LHCN-M2 (cell line): ENCODE measurements at places on chromosomes 5 and 9. TPM values are rescaled to one million over a fixed set of nuclear protein-coding genes. Genes with fewer than 3 reads are reported as not detected.

DNA sequence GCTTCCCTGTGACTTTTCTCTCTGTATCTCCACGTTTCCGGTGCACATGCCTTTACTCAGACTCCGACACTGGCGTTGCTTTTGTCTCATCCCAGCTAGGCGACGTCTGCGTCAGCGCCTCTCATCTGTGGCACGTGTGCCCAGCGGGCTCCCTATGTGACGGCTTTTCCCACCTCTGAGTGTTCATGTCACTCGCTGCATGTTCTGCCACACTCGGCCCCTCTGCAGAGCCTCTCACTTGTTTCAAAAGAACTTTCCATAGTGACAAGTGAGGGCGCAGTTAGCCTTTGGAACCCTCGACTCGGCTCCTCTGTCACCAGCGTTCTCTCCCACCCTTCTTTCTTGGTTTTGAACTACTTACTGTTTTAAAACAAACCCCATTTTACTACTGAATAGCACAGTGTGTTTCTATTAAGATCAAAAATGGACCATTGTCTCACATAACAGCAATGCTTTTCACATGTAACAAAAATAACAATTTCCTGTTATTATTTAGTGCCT lies 113.4 kb upstream of the CACNA1B start:
- DNase-seq = no peak

The HSPA9 gene
- total RNA-seq = 424 and 464 TPM in 2 replicates

- peak; percentile 93 for DNase-seq
Measured at GRCh38 chr9:136109351-136110081, 9.2 kb downstream of the TMEM250 start.

DNA sequence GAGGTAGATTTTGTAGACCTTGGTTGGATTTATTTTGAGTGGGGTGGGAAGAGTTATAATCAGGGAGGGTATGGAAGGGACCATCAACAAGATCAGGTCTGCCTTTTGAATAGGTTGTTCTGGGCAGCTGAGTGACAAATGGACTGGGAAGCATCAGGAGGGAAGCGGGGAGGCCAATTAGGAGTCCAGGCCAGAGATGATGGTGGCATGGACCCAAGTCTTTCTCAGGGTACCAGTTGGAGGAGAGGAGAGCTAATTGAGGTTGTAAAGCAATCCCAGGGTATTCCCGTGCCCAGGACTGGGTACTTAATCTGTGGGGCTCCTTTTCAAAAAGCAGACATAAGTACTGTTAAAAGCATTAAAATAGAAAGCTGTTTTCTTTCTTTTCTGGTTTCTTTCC lies 88.9 kb downstream of the ARHGAP26 start:
- DNase-seq = no peak

GRCh38 chr5:51273021-51273420 lies 110.2 kb upstream of the ISL1 start:
- no peak for DNase-seq

The MAST4 gene
- 8.8 and 10.7 TPM in 2 replicates for total RNA-seq

DNA sequence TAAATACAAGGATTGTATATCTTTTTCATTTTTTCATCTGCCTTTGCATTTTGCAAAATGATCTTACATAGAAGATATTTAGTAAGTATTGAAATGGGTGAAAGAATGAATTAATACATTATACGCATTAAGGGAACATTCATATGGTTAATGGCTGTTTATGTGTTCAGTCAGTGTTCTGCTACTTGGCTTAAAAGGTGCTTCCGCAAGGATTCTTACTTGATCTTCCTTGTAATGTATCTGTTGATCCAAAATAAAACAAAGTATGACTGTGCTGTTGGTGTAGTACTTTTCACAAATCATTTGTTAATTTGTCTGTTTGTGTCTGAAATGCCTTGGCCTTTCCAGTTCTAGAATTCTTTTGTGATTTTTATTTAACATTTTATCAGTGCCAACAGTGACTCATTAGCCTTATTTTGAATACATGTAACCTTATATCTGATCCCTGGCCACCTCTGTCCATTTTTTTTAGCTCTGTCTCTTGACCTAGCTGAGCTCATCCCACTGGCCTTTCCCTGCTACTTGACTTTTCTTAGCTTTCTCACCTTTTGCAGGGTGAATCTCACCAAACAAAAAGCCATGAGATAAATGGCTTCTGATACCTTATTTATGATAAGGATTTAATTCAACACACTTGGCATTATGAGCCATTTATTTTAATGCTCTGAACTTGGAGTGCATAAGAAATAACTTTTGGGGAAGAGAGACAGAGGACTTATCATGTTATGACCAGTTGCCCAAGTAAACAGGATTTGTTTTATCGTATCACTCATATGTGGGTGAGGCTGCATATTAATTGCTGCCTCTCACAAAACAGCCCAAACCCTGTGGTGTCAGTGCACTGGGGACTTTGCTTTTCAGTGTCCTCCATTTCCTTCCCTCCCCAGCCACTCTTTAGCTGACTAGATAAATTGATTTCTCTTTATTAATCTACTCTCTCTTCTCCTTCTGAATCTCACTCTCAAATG lies 340.3 kb downstream of the KDM4C start:
- peak; percentile 64 for DNase-seq

GRCh38 chr5:132458651-132459030 lies 31.9 kb downstream of the IRF1 start:
- DNase-seq = peak; percentile 61

DNA sequence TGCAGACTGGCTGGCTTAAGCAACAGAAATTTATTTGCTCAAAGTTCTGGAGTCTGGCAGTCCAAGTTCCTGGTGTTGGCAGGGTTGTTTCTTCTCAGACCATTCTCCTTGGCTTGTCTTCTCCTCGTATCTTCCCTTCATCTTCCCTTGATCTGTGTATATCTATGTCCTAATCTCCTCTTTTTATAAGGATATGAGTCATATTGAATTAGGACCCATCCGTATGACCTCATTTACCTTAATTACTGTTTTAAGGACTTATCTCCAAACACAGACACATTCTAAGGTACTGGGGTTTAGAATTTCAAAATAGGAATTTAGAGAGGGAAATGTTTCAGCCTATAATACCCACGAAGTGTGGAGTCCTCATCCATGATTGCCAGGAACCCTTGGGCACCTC lies 13.1 kb upstream of the LPAR1 start:
- no peak for DNase-seq

The OR4F3 gene
- total RNA-seq = not detected in 2 replicates

DNA sequence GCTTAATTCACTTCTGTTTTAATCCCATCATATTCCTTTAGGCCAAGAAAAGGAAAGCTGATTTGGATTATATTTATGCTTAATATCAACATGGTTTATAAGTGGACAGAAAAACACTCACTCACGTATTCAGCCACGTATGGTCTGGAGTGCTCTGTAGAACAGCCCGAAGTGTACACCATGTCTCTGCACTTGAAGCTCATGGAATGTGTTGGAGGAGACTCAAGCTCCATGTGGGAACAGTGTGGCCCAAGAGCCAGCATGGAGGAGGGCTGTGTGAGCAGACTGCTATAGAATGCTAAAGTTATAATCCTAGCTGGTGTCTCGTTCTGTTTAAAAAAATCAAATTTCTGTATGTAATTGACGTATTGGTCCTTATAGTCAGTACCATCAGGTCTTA lies 32.9 kb downstream of the OTULINL start:
- DNase-seq = no peak

DNA sequence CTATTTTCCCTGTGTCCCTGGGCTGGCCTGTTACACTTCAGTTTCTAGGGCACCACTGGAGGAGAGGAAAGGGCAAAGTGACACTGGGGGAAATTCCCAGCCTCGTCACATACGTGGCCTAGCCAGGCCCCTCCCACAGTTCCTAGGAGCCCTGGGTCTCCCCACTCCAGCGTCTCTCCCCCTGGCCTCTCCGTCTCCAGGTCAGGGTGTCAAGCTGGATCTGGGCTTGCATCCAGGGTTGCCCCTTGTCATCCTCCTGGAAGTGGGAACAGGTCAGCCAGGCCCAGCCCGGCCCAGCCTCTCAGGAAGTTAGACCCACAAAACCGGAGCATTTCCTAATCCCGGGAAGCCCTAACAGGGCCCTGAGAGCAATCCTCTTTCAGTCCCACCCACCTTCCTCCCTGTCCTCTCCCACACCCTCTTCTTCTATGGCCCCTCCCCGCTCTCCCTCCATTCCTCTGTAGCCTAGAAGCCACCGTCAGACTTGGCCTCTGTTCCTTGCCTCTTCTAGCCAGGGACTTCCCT lies 4.7 kb upstream of the TNIP1 start:
- peak; percentile 69 for DNase-seq

The DPYSL3 gene
- 55.9 and 66.9 TPM in 2 replicates for total RNA-seq

DNA sequence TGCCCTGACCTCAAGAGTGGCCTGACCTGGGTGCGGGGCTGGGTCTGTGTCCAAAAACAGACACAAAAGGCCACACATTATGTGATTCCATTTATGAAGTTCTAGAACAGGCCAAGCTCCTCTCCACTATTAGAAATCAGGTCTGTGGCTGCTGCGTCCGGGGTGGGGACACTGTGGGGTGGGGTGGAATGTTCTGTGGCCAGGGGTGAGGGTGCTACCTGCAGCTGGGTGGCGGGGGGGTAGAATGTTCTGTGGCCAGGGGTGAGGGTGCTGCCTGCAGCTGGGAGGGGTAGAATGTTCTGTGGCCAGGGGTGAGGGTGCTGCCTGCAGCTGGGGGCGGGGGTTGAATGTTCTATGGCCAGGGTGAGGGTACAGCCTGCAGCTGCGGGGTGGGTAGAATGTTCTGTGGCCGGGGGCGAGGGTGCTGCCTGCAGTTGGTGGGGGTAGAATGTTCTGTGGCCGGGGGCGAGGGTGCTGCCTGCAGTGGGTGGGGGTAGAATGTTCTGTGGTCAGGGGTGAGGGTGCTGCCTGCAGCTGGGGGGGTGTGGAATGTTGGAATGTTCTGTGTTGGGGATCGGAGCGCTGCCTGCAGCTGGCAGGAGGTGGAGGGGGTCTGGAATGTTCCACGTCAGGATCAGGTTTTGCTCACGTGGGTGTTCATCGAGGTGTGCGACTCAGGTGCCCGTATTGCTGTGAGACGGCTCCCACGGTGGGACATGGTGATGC lies 8.3 kb downstream of the LCN12 start:
- DNase-seq = no peak

GRCh38 chr5:8634219-8634618 lies 765.3 kb downstream of the MTRR start:
- DNase-seq = no peak

- no peak for DNase-seq
Measured at GRCh38 chr5:95843733-95844223, 21.3 kb upstream of the GLRX start.

The SPINK4 gene
- total RNA-seq = not detected in 2 replicates

The MEIKIN gene
- total RNA-seq = not detected in 2 replicates

The SPINK13 gene
- total RNA-seq = not detected in 2 replicates

The SETX gene
- 28.6 and 32.0 TPM in 2 replicates for total RNA-seq

The KIF24 gene
- 5.1 and 5.6 TPM in 2 replicates for total RNA-seq

The RAD23B gene
- total RNA-seq = 120 and 122 TPM in 2 replicates

DNA sequence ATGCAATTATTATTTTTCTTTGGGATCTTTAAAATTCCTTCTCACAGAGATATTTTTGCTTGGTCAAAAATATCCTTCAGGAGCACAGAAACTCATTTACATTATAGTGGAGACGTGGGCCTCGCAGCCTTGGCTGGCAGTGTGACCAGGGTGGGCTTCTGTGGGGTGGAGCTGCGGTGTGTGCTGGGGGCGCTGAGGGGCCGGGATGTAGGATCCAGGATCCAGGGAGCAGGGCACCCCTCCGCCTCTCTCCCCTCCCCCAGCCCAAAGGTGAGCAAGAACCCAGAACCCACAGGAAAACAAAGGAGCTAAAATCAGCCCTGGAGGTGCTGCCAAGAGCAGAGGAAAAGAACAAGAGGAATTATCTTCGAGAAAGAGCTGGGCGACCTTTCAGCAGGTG lies 79.1 kb upstream of the OLFM1 start:
- no peak for DNase-seq

The PCDHAC2 gene
- total RNA-seq = 0.06 and 0.23 TPM in 2 replicates

GRCh38 chr5:112581811-112582320 lies 155.8 kb upstream of the APC start:
- DNase-seq = no peak

The RECK gene
- 10.6 and 12.2 TPM in 2 replicates for total RNA-seq

The NDUFA8 gene
- 40.8 and 47.9 TPM in 2 replicates for total RNA-seq

GRCh38 chr5:53350991-53351770 lies 129.2 kb upstream of the FST start:
- peak; percentile 62 for DNase-seq

- no peak for DNase-seq
Measured at GRCh38 chr5:147691130-147691529, 91.4 kb downstream of the JAKMIP2 start.

DNA sequence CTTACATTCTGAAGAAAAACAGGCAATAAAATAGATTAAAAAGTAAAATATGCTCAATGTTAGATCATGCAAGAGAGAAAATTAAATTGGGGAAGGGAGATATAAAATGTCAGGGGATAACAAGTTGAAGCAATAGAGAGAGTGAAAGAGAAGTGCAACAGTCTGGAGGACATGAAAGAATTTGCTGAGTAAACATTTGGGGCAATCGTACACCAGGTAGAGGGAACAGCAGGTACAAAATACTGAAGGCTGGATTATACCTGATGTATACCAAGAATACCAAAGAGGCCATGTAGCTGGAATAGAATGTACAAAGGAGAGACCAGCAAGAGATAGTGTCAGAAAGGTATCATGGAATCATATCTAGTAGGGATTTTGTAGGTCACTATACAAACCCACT lies 300.8 kb downstream of the DNAH5 start:
- no peak for DNase-seq

The CDH9 gene
- not detected in 2 replicates for total RNA-seq

GRCh38 chr5:2184563-2185540 lies 302.1 kb upstream of the IRX4 start:
- no peak for DNase-seq

DNA sequence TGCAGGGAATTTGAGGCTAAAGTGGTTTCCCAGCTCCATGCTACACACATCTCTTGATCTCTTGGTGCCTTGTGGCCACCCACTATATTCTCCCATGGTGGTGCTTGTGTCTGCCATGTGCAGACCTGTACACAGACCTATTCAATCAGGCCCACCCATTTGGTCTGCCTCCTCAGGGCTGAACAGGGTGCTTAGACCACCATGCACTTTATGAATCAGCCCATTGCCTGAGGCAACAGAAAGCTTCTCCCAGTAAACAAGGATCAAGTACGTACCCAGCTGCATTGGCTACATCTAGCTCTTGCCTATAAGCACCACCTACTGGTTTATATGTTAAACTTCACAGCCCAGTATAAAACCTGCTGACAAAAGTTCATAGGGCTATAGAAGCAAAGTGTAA lies 664.3 kb upstream of the EDIL3 start:
- peak; percentile 66 for DNase-seq

DNA sequence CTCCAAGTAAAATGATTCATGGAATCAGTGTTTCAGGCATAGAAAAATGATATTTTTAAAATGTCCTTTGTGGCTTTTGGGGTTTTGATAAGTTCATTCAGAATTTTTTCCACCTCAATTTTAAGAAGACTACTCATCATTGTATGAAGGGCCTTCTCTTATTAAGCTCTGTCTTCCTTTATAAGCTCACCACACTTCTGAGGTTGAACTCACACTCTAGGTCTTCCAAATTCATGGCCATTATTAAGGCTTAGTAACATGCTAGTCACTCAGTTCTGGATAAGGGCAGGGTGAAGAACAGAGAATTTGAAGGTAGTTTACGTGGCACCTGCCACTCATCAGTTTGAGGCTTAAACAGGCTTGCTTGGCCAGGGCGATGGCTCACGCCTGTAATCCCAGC lies 4.2 kb downstream of the MELK start:
- DNase-seq = peak; percentile 75

GRCh38 chr9:135910216-135910615 lies 2.9 kb upstream of the CAMSAP1 start:
- DNase-seq = no peak

- DNase-seq = no peak
Measured at GRCh38 chr5:81058121-81058520, 98.0 kb downstream of the RASGRF2 start.

- DNase-seq = no peak
Measured at GRCh38 chr9:93301291-93301811, 117.4 kb downstream of the WNK2 start.

GRCh38 chr5:168974082-168974481 lies 326.9 kb downstream of the SLIT3 start:
- DNase-seq = no peak

The FOXD1 gene
- 23.5 and 24.8 TPM in 2 replicates for total RNA-seq
